Epithelial cell of esophagus (primary cell): ENCODE measurements at places on chromosomes 13 and 19.

DNA sequence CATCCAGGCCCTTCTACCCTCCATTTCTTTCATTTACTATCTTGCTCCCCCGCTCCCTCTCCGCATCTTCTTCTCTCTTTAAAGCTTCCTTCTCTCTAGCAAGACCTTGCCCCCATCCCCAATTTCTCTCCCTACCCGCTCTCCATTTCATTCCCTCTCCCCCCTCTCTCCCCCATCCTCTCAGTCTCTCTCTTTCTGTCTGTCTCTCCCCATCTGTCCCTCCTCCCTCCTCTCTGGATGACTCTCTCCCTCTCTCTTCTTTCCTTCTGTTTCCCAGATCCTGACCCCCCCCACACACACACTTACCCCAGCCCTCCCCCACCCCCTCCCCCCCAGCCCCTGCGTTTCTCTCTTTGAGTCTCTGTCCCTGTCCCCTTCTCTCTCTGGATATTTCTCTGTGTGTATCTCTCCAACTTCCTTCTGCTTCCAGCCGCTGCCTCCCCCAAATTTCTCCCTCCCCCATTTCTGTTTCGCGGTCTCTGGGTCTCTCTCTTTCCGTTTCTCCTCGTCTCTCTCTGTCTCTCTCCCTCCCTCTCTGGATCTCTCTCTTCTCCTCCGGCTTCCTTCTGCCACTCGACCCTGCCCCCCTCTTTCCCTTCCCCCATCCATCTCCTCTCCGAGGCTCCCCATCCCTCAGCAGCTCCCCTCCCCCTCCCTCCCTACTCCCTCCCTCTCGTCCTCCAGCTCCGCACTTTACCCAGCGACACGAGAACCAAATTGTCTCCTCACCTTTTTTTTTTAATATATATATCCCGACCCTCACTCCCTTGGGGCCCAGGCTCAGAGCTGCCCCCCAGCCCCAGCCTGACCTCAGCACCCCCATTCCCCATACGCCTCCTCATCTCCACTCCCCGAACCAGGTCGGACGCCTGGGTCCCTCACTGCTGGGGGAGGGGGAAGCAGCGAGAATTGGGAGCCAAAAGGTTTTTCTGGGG, 3.6 kb upstream of the CACNG8 start:
- no peak for DNase-seq

DNA sequence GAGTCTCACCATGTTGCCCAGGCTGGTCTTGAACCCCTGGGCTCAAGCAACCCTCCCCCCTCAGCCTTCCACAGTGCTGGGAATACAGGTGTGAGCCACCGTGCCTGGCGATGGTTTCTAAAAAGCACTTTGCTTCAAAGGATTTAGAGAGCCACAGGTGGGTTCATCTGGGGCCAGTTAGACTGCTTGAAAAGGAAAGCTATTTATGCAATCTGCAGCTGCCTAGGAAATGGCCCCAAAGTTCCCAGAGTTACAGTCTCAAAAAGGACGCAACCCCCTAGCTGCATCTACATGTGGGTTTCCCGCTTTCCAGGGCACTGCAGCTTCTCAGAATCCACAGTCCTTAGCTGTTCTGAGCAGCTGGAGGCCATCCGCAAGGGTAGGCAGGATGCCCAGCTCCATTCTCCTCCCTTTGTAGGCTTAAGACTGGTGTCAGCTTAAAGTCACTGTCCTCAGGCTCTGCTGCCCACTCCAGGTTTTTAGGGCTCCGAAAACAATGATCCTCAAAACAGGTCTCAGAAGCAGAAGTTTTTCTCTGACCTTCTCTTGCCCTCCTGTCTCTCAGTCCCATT, 41.4 kb downstream of the ZNF823 start:
- DNase-seq = no peak

DNA sequence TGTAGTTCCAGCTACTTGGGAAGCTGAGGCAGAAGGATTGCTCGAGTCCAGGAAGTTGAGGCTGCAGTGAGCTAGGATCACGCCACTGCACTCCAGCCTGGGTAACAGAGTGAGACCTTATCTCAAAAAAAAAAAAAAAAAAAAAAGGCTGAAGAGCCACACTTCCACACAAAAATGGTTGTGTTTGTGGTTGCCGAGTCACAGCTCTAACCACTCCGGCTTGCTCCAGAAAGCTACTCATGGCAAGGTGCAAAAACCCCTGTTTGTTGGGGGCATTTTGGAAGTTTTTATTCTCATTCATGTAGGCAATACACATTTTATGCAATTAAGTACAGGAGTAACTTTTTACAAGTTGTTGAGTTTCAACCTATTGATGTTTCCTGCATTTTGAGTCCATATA, 93.5 kb downstream of the INSR start:
- no peak for DNase-seq

DNA sequence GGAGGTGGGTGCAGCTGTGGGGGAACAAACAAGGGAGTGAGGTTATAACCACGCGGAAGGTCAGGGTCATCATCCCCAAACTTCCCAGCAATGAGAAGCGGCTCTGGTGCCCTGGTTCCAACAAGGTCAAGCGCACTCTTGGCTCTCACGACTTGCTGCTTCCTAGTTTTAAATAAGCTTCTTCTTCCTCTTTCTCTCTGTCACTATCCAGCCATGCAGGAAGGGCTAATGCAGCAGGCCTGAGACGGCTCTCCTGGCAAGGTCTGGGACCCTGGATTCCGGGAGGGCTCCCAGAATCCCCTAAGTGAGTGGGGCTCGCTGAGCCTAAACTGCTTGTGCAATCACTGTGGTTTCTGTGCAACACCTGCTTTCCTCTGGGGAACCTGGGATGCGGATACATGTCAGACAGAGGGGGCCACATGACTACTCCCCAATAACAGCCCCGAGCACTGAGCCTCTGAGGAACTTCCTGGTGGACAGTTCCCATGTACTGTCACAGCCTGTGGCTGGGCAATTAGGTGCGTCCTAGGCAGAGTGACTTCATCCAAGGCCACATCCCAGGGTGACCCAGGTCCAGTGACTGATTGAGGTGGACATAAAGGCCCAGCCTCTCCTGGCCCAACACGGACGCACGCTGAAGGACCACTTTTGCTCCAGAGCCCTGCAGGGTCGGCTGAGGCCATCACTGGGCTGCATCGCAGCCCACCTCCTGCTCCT, 24.2 kb downstream of the VRK3 start:
- no peak for DNase-seq

- DNase-seq = no peak
Measured at GRCh38 chr13:112953591-112954487, 15.2 kb upstream of the MCF2L start.

GRCh38 chr19:28264556-28264955, 948.4 kb downstream of the UQCRFS1 start:
- DNase-seq = no peak

DNA sequence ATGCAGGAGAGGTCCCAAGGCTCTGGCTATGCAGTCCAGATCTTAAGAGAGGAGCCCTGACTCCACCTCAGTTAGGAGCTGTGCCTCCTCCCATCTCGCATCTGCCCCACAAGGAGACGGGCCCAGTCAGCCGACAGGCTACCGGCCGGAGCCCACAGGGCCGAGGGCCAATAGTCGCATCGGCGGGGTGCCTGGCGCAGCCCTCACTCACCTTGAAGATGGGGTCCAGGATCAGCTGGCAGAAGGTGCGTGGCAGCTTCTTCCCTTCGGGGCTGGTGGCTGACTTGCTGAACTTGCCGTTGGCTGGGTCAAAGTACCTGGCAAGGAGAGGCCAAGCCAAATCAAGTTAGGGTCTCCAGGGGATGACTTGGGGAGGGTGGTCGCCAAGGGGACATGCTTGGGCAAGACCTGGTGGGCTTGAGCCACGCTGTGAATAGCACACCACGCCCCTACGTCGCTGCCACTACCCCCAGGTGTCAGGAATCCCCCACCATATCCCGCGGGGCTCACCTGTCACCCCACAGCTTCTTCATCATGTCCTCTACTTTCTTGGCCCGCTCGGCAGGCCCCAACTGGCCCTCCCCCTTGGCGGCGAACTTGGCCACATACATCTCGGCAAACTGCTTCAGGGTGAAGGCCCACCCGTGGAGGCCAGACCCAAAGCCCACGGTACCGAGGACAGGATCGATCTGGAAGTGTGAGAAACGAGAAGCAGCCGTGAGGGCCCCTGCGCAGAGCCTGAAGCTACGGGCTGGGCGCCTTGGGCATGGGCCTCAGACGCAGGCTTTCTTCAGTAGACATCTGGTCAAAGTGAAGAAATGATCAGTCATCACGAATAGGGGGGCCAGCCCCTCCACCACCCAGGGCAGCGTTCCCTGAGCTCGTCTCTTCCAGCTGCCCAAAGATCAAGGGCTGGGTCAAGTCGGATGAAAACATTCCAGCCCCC, 3.3 kb downstream of the EEF2 start:
- DNase-seq = no peak

- DNase-seq = peak; percentile 53
Measured at GRCh38 chr13:44104197-44104490, 224.4 kb downstream of the LACC1 start.

GRCh38 chr13:113078902-113079780, 26.4 kb upstream of the F7 start:
- DNase-seq = no peak

- DNase-seq = peak; percentile 70
Measured at GRCh38 chr19:44608391-44608821, 5.0 kb upstream of the IGSF23 start.

- DNase-seq = no peak
Measured at GRCh38 chr19:8321986-8322637, 816 bp downstream of the RPS28 start.

DNA sequence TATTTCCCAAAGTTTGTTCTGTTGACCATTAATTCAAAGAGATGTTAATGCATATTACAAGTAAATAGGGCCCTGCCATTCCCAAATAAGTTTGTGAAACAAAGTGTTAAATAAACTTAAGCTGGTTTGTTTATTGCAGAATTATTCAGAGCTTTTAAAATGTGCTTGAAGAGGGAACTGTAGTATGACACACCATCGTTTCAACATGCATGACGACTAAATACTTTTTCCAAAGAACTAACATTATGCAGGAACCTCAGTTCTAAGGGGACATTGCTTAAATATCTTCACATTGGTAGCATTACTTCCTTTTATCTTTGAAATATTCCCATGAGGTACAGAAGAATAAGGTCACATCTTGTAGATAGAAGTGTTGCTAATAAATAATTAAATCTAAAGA, 14.6 kb downstream of the LHFPL6 start:
- DNase-seq = no peak

DNA sequence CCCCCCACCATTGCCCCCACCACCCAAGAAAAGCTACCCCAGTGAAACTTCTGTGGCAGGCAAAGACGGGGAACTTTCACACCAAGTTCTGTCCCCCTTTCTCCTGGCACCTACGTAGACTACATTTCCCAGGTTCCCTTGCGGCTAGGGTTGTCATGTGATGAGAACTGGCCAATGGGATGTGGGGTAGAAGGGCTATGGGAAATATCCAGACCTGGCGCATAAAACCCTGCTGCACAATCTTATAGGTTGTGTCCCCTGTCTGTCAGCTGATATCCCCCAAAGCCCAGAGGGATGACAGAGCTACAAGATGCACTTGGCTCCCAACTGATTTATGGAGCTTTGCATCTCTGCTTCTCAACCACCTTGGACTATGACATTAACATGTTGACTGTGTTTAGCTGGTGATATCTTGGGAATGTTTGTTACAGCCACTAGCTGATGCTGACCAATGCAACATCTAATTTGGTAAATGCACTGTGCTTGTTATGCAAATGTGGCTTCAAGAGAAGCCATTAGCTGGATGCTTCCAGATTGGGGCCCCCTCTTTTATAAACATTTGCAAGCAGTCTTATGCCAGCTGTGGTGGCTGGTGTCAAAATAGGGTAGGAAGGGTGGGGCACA, 6.1 kb downstream of the SH2D3A start:
- no peak for DNase-seq

- DNase-seq = no peak
Measured at GRCh38 chr19:10736916-10737551, 19.2 kb downstream of the DNM2 start.

DNA sequence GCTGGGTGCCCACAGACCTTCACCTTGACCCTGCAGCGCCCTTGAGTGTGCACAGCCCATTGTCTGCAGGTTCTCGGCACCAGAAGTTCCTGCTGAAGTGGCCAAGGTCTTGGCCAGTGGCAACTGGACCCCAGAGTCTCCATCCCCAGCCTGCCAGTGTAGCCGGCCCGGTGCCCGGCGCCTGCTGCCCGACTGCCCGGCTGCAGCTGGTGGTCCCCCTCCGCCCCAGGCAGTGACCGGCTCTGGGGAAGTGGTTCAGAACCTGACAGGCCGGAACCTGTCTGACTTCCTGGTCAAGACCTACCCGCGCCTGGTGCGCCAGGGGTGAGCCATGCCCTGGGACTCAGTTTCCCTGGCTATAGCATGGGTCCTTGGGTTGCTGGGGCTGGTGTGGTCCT, 11.9 kb upstream of the ARHGAP45 start:
- DNase-seq = no peak

GRCh38 chr13:111289251-111289650, 31.2 kb upstream of the TEX29 start:
- no peak for DNase-seq

- DNase-seq = no peak
Measured at GRCh38 chr13:104288496-104288895, 1222.3 kb upstream of the SLC10A2 start.

GRCh38 chr19:49119411-49120324, at the start of gene PPFIA3:
PPFIA3 (plus strand) TSS chr19:49119544; CDS start chr19:49127874, 8,330 bp downstream.
- DNase-seq = peak; percentile 60

- peak; percentile 30 for DNase-seq
Measured at GRCh38 chr19:39497996-39498797, 550 bp upstream of the DLL3 start.

- DNase-seq = peak; percentile 99
Measured at GRCh38 chr19:47719047-47719859, 6.0 kb downstream of the EHD2 start.

DNA sequence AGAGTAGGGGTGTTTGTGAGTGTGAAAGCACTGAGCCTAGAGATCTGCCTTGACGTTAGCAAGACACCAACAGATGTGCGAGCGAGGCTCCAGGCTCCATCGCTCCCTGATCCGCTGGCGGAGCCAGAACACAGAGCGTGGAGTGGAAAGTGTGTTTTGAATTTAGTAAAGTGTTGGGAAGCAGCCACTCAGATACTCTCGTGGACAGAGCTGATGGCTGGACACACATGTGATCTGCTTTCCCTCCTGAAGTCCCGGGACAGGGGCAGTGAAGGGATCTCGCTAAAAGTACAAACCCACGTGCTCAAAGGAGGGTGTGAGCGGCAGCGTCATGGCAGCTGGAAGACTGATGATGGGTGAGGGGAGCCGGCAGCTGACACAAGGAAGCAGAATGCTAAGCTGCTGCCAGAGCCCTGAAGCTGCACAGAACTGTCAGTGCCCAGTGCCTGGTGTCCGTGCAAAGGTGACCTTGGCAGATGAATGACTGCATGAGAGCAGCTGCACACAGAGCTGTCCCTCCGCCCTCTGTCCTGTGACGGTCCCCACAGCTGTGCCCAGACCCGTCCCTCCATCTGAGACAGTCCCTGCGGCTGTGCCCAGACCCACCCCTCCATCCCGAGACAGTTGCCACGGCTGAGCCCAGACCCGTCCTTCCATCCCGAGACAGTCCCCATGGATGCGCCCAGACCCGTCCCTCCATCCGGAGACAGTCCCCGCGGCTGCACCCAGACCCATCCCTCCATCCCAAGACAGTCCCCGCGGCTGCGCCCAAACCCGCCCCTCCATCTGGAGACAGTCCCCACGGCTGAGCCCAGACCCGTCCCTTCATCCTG, 29.6 kb upstream of the TMEM255B start:
- no peak for DNase-seq
